Stimulated activated naive CD8-positive, alpha-beta T cell treated with anti-CD3 and anti-CD28 coated beads, Interleukin-15, Interleukin-2, amounts not matched to agents 100 U/mL and 50 U/mL, for 24 hours (primary cell): ENCODE measurements at places on chromosomes 7 and 10.
A peak's percentile ranks its signal among the peaks of the same experiment; 100 is the strongest.

DNA sequence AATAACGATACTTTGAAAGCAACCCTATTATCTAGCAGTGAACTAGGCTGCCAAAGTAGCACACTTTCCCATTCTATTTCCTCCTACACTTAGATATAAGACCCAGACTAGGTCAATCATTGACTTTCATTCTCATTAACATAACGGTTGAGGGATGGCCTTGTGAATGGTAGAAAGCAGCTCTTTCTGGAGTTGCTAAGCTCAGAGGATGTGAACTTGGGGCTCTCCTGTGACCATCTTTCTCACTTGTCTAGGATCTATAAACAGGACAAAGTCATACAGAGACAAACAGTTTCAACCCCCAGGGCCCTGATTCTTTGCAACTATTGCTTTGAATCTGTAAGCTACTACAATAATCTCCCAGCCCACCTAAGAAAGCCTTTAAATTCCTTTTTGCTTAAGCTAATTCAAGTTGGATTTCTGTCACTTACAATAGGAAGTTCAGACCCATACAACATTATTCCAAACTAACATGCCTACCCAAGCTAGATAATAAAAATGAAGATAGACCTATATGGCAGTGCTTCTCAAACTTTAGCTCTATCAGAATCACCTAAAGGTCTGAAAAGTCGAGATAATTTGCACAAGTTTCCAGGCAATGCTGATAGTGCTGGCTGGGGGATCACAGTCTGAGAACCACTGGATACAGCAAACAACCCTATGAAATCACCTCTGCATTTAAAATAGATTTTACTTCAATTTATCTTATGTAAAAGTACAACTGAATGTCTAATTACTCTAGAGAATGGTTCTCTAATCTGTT lies 16.7 kb downstream of the P4HA1 start:
- DNase-seq: no peak

DNA sequence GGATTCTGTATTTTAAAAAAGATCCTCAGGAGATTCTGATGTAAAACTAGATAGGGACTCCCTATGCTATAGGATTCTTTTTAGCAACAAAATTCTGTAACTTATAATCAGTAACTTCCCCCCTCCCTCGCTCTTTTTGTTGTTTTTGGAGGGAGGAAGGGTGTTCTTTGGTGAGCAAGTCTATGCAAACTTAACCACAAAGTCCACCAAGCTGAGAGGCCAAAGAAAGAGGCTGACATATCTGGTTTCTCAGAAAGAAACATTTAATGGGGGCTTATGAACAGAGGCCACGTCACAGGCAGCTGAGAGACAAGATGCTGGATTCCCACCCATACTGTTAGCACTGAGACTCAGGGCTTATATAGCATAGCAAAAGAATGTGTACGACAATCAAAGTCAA lies 14.3 kb upstream of the ABCB5 start:
- DNase-seq: no peak

- DNase-seq: no peak
Measured at GRCh38 chr7:102080019-102080433, 206.6 kb upstream of the SH2B2 start.

GRCh38 chr7:954330-955238 lies at the start of gene ADAP1:
Gene ADAP1, minus strand, starts transcription at chr7:954680. Its CDS starts 203 bp downstream, at chr7:954477.
- DNase-seq: peak; percentile 76

- no peak for DNase-seq
Measured at GRCh38 chr7:92988051-92988450, 129.7 kb downstream of the SAMD9 start.

- no peak for DNase-seq
Measured at GRCh38 chr7:149097088-149097487, 6.6 kb upstream of the ZNF786 start.

DNA sequence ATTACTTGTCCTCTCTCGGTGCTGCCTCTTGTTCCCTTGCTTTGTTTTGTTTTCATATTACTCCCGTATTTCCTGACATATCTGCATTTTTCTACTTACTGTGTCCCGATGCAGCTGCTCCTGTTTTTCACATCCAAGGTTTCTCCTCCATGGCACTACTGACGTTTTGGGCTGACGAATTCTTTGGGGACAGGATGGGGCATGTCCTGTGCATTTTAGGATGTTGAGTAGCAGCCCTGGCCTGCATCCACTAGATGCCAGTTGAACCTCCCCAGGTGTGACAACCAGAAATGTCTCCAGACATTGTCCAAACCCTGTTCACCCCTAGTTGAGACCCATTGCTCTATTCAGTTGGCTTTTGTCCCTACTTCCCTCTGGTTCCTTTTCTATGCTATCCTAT lies 12.4 kb downstream of the ZNF789 start:
- no peak for DNase-seq

GRCh38 chr7:87833130-87833529 lies 43.0 kb downstream of the SLC25A40 start:
- no peak for DNase-seq

GRCh38 chr7:84701524-84702306 lies 485.1 kb downstream of the SEMA3D start:
- no peak for DNase-seq

- no peak for DNase-seq
Measured at GRCh38 chr10:125337510-125337909, 177.1 kb upstream of the CTBP2 start.

DNA sequence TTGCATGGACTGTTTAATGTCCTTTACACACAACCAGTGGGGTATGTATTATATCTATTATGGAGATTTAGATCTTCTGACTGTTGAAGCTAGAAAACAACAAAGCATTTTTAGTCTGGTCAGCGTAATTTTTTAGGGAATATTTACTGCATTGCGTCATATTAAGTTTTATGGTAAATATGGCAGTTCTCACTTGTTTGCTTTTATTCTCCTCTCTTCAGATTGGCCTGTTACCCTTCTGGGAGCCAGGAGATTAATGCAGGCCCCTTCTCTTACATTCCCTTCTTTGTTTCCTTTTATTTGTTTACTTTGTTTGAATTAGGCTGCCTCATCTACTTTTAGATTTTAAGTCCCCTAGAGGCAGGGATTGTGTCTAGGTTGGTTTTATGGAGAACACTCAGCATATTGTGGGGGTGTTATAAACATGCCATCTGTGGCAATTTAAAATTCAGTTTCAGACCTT lies 13.8 kb downstream of the UBE2D1 start:
- DNase-seq: no peak

GRCh38 chr10:93085272-93085859 lies 11.7 kb downstream of the CYP26A1 start:
- DNase-seq: no peak

GRCh38 chr7:6256109-6256483 lies 16.3 kb downstream of the CYTH3 start:
- DNase-seq: no peak

DNA sequence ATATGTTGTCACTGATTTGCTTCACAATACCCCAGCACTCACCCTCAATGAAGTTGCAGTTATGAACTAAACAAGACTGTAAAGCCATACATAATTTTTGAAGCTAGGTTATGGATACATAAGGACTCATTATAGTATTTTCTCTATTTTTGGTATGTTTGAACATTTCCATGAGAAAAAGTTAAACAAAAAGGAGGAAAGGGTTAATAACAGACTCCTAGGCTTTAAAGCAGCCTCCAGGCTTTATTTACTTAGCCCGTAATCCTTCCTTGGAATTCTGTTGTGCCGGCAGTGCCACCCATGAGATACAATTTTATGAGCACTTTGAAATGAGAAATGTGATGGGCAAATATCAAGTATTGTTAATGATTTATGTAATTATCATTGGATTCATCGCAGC lies 2.1 kb upstream of the DENND11 start:
- DNase-seq: no peak

DNA sequence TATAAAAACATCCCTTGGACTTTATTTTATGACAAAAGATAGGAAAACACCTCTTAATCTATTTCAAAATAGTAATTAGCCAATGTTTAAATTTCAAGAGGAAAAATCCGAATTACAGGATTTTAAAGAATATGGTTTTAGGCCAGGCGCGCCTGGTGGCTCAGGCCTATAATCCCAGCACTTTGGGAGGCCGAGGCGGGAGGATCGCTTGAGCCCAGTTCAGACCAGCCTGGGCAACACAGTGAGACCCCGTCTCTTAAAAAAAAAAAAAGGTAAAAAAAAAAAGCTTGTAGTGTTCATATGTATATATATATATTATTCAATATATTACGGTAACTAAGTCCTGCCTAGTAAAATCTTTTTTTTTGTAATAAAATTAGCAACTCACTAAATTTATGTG lies 1.4 kb downstream of the BNIP3 start:
- no peak for DNase-seq

DNA sequence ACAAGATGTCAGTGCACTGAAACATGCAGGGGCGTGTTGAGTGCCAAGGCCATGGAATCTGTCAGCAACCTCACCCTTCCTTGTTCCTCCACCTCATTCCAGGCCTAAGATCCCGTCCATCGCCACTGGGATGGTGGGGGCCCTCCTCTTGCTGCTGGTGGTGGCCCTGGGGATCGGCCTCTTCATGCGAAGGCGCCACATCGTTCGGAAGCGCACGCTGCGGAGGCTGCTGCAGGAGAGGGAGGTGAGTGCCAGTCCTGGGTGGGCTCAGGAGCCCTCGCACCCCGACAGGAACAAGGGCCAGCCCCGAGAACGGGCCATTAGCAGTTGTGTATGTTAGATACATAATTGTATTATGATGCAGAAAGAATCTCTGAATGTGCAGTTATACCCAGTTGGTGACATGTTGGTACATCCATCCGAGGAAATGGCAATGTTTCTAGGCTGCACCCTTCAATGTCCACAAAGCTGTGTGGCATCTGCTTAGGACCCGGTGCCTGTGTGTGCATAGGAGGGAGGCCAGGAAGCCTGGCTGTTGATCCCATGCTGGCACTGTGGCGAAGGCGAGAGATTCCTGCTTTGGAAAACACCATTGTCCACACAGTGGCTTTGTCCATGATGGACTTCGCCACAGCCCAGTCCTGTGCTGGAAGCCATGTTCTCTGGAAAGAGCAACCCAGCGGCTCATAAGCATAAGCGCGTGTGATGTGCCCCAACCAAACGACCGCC lies 154.2 kb downstream of the EGFR start:
- no peak for DNase-seq

- no peak for DNase-seq
Measured at GRCh38 chr7:45203936-45204445, 46.4 kb downstream of the RAMP3 start.

DNA sequence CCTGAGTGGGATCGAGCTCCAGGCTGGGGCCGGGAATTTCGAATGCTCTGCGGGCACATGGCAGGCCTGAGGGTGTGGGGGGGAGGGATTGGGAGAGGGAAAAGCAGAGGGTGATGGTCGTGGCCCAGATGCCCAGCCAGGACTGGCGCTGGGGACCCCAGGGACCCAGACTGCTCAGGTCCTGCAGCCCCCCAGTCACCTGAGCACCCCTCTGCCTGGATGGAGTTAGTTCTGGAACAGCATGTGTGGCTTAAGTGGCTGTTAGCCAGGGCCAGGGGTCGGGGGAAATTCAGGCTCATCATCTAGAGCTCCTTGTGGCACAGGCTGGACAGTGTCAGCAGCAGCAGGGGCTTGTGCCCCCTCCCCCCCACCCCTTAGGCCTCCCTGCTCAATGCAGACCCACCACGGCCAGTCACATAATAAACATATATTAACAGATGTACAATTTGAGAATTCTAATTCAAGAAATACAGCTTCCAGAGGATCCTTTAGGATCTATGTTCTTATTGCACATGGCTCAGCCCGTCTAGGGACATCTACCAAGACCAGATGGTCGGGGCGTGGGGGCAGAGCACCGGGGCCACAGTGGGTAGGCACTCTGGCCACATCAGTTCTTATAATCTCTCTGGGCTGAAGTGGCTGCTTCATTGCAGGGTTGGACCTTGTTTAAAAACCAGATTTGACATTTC lies 22.2 kb downstream of the DNAJB12 start:
- DNase-seq: peak; percentile 32

GRCh38 chr10:69854511-69855345 lies 53.0 kb downstream of the COL13A1 start:
- no peak for DNase-seq

- DNase-seq: no peak
Measured at GRCh38 chr7:70881167-70881847, 250.6 kb upstream of the GALNT17 start.

DNA sequence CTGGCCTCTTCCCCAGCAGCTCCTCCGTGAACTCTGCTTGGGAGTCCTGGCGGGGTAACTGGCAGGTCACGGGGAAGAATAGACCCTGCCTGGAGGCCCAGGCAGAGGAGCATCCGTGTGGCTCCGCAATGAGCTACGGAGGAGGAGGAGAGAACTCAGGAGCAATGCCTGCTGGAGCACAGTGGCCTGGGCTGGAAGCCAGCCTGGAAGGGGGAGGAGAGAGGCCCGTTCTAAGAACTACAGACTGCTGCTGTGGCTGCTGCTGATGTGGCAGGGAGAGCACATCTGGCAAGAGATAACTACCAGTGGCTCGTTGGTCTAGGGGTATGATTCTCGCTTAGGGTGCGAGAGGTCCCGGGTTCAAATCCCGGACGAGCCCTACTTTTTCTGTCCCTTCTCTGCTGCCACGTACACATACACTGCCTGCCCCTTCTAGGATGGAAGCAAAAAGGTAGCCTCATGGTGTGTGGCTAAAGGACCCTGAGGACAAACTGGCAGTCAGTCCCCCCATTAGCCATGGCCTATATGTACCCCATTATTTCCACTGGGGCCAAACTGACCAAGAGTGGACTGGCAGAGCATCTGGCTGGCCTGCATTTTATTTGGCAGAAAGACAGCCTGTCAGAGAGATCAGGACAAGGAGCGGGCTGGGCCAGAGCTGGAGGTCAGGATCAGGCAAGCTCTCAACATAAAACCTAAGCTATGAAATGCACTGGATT lies 7.7 kb upstream of the OPN1SW start:
- no peak for DNase-seq

GRCh38 chr10:124971276-124971675 lies 29.4 kb downstream of the ZRANB1 start:
- no peak for DNase-seq

DNA sequence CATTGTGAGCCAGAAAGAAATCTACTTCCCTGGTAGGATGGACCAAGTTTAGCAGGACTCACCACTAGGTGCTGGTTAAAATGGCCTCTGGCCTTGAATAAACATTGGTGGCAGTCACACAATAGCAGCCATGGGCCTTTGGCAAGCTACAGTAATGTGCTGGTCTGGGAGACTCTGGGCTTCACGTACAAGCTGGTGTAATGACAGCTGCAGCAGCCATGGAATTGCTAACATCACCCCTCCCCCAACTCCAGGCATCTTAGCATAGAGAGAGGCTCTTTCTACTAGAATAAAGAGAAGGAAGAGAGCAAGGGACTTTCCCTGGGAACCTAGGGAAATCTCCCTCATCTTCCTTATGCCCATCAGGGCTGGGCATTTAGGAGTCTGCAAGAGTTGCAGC lies 205.1 kb upstream of the SEMA3A start:
- no peak for DNase-seq

- peak; percentile 15 for DNase-seq
Measured at GRCh38 chr7:121330053-121330833, 1.4 kb downstream of the WNT16 start.

DNA sequence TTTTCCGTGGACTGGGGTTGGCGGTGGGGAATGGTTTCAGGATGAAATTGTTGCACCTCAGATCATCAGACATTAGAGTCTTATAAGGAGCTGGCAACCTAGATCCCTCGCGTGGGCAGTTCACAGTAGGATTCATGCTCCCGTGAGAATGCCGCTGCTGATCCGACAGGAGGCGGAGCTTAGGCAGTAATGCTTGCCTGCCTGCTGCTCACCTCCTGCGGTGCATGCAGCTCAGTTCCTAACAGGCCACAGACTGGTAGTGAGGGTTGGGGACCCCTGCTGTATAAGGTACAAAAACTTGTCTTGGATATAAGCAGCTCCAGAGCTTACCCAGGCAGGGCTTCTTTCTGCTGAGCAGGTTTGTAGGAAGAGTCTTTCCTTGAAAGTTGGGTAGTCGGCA lies 53.9 kb downstream of the SHH start:
- DNase-seq: no peak
